ENCODE measurements at places on chromosomes 4 and X.

GRCh38 chr4:129254526-129254925, 158.6 kb downstream of the C4orf33 start:
- no peak for DNase-seq

DNA sequence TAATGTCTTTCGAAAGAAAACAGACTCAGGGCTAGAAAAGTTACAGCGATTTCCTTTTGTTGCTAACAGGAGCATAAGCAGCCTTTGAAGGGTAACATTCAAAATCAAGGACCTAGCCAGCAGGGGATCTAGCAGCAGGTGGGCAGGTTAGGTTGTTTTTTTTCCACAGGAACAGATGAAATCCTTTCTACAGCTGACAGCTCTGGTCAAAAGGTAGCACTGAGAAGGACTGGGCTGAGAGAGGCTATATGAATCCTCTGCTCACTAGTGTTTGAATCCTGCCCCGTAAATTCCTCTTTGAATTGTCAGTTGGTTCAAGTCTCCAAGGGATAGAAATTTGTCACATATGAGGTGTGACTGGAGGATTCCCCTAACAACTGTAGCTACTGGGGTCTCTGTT, 188.2 kb downstream of the SH2D1A start:
- DNase-seq: no peak

DNA sequence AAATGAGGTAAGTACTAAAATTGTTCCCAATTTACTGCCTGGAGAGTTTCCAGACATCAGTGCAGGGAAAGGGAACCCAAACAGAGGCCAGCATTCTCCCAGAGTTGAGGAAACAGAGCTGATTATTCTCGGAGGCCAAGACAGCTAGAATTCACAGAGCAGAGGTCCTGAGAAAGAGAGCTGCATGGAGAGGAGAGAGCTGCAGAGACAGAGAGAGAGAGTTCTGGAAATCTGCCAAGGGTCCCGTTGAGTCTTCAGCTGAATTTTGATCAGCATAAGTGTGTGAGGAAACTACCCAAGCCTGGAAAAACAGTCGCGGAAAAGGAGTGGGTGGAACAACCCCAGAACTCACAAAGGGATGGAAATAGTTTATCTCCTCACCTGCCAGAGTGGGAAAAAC, 43.8 kb upstream of the GPR173 start:
- no peak for DNase-seq

DNA sequence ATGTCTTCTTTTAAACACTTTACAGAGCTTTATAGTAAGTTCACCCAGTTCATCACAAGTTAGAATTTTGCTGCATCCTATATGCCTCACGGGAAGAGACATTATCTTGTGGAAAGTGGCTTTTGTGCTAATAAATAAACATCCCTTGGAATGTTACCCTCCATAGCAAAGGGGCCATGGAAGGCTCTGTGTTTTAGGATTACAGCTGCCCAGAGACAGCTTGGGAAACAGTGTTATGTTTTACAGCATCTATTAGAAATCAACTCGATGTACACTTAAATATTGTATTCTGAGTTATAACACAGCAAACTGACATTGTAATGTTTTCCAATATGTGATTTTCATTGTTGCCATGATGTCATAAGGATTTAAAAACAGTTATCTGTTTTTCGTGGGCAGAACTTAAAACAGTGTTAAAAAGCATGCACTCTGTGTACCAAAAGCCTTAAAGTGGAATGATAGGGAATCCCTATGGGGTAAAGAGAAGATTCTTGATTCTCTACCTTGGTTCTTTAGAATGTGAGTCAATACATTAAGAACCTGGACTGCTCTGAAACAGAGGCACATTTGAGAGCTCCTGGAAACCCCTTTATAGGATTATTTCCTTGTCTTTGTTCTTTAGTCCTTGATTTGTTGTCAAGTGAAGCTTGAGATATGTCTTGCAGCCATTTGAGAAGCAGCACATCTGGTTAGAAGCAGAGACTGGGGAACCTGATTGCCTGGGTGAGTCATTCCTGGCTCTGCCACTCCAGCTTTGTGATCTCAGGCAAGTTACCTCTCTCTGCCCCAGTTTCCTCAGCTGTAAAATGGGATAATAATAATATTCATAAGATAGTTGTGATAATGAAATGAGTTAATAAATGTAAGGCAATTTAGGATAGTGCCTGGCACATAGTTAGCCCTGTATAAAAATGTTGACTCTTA, 41.6 kb downstream of the ARHGAP10 start:
- DNase-seq: peak; percentile 56

DNA sequence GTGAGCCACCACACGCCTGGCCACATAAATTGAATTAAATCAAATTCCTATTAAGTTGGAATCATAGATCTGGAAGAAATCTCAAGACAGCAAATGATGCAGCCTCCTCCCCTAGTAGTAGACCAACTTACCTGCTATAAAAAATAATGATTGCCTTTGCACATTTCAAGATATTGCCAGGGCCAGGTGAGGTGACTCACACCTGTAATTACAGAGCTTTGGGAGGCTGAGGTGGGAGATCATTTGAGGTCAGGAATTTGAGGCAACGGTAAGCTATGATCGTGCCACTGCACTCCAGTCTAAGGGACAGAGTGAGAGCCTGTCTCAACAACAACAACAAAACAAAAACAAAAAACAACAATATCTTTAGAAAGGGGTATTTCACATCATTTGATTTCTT, 17.0 kb upstream of the WWC2 start:
- no peak for DNase-seq

- peak; percentile 25 for DNase-seq
Measured at GRCh38 chr4:69731847-69732246, 28.6 kb downstream of the SULT1B1 start.

DNA sequence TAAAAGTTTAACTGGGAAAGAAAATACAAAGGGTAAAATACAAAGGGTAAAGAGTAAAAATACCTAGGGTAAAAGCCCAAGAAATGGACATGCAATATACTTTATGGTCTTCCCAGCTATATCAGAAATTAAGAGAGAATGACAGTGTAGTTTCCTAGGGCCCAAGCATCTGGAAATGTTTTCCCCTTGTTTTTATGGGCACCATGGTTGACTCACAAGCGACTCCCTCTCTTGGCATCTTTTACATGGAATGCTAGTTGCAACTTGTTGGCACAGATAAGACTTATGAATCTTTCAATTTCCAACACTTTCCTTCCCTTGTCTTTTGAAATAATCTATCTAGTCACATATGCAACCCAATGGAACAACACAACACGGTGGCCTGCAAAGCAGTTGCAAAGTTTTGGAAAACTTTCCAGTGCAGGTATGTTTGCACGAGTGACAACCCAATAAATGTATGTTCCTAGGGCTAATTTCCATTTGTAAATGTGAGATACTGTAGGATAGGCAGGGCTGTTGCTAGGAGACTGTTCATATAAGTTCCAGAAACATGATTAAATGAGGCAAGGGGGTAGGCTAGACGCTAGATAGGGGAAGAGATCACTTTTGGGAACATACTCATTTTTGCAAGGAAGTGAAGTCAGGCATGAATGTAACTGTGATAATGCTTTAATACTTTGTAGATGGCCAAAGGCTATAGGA, 36.4 kb upstream of the CWH43 start:
- DNase-seq: peak; percentile 92

- no peak for DNase-seq
Measured at GRCh38 chr4:54852054-54852453, 194.3 kb downstream of the KIT start.

Data from fibroblast of gingiva (primary cell).